ENCODE measurements at places on chromosomes 3 and 15.
A peak's percentile ranks its signal among the peaks of the same experiment; 100 is the strongest.

- no peak for DNase-seq
Observed at GRCh38 chr3:12522721-12523120, 22.6 kb downstream of the MKRN2OS start.

DNA sequence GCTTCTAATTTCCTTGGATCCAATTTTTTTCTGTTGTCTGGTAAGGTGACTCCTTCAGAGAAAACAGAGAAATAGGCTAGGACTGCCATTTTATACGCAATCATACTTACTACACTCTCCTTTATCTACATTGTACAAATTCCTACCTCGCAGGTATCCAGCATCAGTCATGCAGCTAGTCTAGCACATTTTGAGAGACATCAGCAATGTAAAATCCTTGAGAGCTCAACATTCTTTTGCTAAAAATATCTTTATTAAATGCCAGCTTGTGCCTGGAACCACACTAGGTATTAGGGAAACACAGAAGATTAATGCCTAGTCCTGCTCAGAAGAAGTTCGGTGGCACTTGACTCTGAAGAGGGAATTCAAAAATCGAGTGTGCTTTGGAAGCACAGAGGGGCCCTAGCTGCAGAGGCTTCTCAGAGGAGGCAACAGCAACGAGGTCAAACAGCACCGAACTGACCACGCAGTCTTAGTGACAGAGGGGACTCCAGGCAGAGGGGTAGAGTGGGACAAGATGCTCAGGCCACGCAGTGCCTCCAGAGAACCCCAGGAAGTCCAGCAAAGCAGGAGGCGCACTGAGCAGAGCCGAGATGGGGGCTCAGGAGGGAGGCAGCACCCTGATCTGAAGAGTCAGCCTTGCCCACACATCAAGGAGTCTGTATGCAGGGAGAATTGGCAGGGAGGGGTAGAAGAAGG, 3.5 kb downstream of the FAM174B start:
- DNase-seq, result peak; percentile 37

DNA sequence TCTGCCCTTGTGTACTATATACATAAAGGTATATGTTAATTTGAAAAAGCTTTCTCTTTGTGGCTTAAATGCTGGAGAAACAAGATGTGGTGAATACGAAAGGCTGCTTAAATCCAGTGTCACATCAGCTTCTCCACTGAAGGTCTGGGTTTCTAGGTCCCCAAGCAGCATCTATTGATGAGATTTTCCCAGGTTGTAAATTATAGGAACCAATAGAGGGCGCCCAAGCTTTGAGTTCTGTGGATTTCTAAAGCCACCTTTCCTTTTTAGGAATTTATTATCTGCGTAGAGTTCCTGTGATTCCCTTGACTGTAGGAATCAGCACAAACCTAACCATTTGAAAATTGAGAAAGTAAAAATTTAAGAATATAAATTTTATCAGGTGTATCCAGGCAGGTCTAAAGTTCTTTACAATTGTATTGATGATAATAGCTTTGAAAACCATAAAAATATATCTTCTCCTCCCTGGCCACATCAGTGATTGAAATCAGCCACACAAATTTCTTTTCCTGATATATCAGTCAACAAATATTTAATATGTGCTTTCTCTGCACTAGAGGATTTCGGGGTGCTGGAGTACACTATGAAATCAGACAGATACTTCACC, 88.3 kb upstream of the ADAMTSL3 start:
- DNase-seq, result no peak

DNA sequence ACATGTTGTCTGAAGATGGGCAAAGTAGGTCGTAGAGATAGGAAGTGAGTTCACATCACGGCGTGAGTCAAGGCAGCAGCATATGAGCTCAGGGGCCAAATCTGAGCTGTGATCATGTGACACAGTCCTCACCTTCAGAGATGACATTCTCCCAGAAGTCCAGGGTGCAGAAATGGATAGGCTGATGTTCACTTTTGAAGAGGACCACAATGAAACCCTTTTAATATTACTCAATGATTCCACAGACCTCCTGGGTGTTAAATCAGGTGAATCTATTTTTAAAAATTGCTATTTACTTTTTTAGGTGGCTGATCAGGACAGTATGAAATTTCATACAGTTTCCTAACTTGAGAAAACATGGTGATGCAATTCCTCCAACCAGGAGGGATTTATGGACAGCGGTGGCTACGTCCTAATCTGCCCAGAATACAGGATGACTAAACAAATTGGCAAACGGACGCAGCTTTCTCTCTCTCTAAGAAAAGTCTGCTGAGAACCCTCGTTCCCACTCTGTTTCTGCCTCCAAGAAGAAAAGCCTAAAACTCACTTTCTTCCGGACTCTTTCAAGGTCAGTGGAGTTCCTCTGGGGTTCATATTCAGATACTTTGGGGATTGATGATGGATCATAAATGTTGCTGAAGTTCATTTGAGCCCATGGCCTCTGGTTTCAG, 34.4 kb downstream of the B3GNT5 start:
- DNase-seq, result no peak

DNA sequence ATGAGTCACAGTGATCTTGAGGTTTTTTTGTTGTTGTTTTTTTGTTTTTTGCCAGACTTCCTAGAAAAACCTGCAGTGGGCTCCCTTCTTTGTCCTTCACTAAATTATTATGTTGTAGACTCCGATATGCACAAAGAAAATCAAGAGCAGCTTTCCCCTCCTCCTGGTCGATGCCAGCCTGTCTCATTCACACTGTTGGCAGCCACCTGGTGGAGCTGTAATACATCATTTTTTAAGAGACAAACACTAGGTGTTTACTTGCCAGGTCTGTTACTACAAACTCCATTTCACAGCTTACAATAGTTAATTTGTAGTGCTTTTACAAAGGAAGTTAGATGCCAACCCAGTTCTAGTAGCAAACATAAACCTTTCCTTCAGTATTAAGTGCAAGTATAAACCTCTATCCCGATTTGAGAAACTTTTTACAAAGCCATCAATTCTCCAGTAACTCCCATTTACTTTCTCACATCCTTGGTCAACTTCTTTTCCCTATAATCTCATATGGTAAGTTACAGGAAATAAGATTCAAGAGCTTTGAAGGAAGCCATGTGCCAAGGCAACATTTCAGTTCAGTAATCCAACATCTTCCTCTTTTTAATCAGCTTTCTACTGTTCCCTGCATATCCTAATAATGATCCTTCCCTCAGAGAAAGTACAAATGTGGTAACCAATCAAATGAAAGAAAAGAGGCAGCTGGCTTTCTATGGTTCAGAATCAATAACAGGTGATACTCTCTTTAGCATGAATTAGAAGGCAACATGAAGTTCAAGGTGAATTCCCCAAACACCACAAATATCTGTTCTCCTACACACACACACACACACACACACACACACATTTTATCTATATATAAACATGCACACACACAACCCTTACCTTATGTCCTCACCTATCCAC, 14.0 kb downstream of the AAGAB start:
- no peak for DNase-seq

DNA sequence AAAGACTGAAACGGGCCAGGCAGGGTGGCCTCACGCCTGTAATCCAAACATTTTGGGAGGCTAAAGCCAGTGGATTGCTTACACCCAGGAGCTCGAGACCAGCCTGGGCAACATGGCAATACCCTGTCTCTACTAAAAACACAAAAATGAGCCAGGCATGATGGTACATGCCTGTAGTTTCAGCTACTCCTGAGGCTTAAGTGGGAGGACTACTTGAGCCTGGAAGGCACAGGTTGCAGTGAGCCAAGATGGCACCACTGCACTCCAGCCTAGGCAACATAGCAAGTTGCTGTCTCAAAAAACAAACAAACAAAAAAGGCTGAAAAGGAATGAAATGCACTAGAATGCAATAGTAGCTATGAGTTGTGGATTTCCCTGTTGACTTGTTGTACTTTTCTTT, 94.7 kb downstream of the STAG1 start:
- no peak for DNase-seq

- no peak for DNase-seq
Observed at GRCh38 chr3:15215996-15216395, 9.9 kb downstream of the CAPN7 start.

DNA sequence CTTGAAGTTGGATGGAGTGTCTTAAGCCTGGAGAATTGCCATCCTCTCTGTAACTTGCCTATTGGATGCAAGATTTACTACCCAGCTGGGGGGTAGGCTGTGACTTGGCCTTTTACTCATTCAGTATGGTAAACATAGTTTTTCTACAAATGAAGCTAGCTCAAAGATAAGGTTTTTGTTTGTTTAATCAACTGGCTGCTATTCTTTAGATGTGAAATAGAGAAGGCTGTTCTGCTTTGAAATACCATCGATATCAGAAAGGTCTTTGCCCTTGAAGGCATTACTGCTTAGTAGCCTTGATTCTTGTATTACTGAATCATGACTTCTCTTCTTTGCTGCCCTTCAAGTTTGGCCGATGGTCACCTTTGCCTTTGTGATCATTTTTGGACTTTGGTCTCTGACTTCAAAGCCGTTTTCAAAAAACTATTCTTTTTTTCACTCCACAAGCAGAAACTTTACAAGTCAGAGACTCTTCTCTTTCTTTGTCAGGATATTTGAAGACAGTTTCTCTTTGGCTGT, 83.1 kb downstream of the GAP43 start:
- DNase-seq, result no peak

GRCh38 chr3:159252772-159253384, 451.0 kb downstream of the MFSD1 start:
- DNase-seq, result no peak

- DNase-seq, result no peak
Observed at GRCh38 chr3:192863091-192863420, 54.6 kb downstream of the MB21D2 start.

GRCh38 chr15:80487839-80488390, 83.7 kb downstream of the ARNT2 start:
- no peak for DNase-seq

DNA sequence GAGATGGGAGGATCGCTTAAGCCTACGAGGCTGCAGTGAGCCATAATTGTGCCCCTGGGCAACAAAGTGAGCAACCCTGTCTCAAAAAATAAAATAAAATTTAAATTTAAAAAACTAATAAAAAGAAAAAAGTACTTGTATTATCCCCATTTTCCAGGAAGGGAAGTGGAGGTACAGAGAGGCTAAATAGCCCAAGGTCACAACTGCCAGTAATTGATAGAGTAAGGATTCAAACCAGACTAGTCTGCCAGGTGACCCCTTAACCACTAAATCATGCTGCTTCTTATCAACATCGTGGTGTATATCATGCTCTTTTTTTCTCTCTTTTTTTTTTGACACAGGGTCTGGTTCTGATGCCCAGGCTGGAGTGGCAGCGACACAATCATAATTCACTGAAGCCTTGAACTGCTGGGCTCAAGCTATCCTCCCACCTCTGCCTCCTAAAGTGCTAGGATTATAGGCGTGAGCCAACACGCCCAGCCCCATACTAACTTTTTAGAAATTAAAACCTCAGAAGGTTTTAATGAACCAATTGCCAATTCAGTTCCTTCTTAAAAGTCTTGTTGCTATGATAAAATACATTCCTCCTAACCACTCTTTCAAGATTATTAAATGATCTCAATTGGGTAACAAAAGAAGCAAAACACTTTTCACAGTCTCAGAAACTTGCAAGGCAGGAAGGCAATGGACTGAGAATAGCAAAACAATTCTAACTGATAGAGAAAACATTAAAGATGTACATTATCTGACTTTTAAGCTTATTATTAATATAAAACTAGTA, 30.5 kb downstream of the HERC1 start:
- DNase-seq, result no peak

- DNase-seq, result no peak
Observed at GRCh38 chr3:4376499-4376898, 73.3 kb downstream of the SETMAR start.

GRCh38 chr15:91336687-91337086, 236.6 kb downstream of the SV2B start:
- no peak for DNase-seq

GRCh38 chr15:90871139-90871715, 2.8 kb downstream of the FURIN start:
- peak; percentile 82 for DNase-seq

GRCh38 chr3:60114191-60114590, 1064.4 kb upstream of the CFAP20DC start:
- no peak for DNase-seq

DNA sequence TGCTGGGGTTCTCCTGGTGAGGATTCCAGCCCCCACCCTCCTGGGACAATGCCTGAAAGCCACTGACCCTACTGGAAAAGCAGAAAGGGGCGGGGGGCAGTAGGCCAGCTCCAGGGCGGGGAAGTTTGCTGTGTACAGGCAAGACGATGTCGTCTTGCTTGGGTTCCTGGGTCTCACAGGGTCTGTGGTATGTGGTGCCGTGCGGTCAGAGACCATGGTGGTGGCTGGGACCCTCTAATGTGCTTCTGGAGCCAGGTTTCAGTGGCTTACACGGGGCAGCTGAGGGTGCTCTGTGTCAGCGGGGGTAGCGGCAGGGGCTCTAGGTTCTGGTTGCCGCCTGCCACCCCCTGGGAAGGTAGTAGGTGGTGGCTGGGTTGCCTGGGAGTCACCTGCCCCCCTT, 54.2 kb downstream of the RHCG start:
- DNase-seq, result no peak

- no peak for DNase-seq
Observed at GRCh38 chr15:40234783-40235182, 4.1 kb upstream of the PAK6 start.

DNA sequence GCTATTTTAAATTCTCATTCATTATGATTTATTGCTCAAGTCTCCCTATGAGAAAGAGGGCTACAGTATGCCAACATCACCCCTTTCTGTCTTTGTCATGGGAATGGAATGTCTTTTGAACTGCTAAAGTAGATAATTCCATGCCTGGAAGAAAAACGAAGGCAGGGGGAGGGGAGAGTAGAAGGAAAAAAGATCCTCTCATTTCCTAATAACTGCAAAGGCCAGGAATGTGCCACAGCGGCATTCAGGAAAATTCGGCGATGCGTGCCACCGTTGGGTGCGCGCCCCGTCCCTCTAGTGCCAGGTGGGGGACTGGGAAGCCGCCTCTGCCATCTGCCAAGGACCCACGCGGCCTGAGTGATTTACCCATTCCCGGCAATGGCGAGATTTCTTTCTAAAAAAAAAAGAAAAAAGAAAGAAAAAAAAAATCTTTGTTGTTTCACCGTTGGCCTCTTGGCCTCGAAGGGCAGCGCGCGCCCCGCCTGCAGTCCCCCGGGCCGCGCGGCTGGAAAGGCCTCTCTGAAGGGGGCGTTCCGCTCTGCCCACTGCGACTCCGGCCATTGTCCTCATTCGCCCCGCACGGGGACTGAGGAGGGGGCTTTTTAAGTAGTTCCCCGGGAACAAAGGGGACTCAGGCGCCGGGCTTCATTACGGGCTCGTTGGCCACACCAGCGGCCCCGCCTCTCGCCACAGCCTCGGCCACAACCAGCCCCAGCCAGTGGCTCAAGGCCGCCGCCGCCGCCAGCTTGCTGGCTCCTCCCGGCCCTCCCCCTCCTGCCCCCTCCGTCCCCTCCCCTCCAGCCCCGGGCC, 54.5 kb downstream of the CPN2 start:
- no peak for DNase-seq

GRCh38 chr3:187062526-187063177, 76.6 kb downstream of the RPL39L start:
- DNase-seq, result no peak

DNA sequence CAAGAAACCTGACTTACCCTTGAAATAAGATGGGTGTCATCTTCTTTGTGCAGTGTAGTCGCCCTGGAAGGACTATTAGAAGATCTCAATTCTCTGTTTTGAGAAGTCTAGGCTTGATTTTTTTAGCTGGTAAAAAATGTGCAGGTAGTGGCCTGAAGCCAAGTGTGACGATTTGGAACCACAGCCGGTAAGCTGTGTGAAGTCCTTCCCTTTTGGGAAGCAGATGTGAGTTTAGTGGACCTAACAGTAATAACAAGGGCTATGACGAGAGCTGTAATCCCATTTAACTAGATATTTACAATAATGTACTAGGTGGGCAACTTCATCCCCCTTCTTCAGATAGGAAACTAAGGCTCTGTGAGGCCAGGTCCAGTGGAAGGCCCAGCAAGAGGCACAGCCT, 81.7 kb upstream of the MYZAP start:
- DNase-seq, result no peak

Data from activated CD8-positive, alpha-beta memory T cell treated with anti-CD3 and anti-CD28 coated beads for 24 hours (primary cell).